ENCODE measurements at places on chromosomes 11 and 22. TPM values are rescaled to one million over a fixed set of nuclear protein-coding genes. Genes with fewer than 3 reads are reported as not detected.

DNA sequence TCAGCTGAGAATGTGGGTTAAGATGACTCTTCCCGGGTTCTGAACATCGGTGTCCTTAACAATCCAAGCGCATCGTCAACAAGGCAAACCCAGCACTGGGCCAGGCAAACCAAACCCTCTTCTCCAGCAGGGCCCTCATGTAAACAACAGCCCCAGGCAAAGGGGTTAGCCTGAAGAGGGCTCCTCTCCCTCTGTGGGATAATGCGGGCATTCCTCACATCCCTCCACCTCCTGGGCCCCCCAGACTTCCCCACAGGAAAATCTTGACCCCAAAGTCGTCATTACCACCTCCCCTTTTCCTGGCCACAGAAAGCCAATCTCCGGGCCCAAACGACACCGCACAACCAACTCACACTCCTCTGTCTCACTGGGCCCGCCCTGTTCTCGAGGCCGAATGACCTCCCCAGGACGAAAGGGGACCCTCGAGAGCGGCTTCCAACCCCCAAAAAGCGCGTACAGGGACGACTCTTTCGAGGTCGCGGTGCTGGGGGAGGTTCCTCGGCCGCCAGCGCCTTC is 566 bp downstream of the DDB1 start:
- H3K4me1 ChIP-seq: peaks cover 25% of the 10 kb centered on the region
- H3K4me3 ChIP-seq: peak overlapping the region; percentile 80
- no peaks in the 10 kb centered on the region for H3K27me3 ChIP-seq
- peak; percentile 31 for DNase-seq
- H3K36me3 ChIP-seq: peaks cover 24% of the 10 kb centered on the region
- H3K27ac ChIP-seq: peak overlapping the region; percentile 88

Gene ROM1
- total RNA-seq: 3.3 TPM

GRCh38 chr22:18157714-18158028 is 7.7 kb downstream of the USP18 start:
- H3K4me1 ChIP-seq: peaks cover 19% of the 10 kb centered on the region
- no peaks in the 10 kb centered on the region for H3K27me3 ChIP-seq
- H3K27ac ChIP-seq: peak overlapping the region; percentile 86
- H3K36me3 ChIP-seq: peaks cover 10% of the 10 kb centered on the region

Gene SERPIND1
- total RNA-seq: 0.09 TPM

GRCh38 chr11:60914633-60915247 is 782 bp downstream of the TMEM109 start:
- peak overlapping the region; percentile 100 for H3K27ac ChIP-seq
- peak overlapping the region; percentile 92 for H3K4me3 ChIP-seq
- DNase-seq: peak; percentile 76
- peaks cover 3% of the 10 kb centered on the region for H3K27me3 ChIP-seq
- peaks cover 53% of the 10 kb centered on the region for H3K4me1 ChIP-seq
- peaks cover 8% of the 10 kb centered on the region for H3K36me3 ChIP-seq
